ENCODE measurements at places on chromosomes 1 and 21.
A peak's percentile ranks its signal among the peaks of the same experiment; 100 is the strongest.

DNA sequence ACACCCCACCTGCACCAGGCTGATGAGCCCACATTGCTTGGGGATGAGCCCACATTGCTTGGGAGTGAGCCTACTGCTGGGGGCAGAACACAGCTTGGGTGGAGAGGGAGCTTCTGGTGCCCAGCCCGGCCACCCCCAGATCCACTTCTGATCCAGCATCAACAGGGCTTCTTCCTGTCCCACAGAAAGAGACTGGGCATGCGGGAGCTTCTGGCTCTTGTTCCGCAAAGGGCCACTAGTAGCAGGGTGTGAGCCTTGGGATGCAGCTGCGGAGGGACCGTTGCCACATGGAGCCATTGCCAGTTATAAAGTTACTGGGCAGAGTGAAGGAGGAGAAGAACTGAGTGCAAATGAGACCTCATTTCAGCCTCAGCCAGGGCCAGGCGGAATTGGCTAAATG, 36.3 kb downstream of the PKP1 start:
- DNase-seq, result no peak

DNA sequence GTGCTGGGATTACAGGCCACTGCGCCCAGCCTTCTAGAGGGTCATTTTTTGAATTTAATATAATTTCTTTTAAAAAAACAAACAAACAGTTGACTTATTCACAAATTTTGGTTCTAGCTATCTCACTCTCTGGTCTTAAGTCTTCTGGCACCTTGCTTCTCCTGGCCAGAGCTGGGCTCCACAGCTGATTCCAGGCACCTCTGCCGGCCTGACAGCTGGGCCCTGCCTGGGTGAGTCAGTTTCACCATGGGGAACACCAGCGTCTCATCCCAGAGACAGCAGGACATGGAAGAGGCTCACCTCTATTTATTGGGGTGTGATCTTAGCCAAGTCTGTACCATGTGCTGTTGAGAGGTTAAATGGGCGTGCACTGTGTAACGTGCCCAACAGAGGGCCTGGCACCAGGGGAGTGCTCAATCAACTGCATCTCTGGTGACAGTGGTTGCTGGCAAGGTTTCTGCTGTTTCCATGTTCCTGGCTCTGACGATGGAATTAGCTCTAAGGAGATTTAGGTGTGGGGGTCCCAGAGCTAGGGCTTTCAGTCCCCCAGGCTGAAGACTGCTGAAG, 956 bp downstream of the CPLANE2 start:
- DNase-seq, result no peak

GRCh38 chr21:39055167-39055767, 128.0 kb downstream of the PSMG1 start:
- DNase-seq, result no peak

GRCh38 chr1:49627781-49628180, 396.0 kb downstream of the AGBL4 start:
- DNase-seq, result no peak

GRCh38 chr1:26862781-26863684, at the start of gene SFN:
SFN (plus strand) TSS chr1:26863149; CDS start chr1:26863213, 64 bp downstream.
- DNase-seq, result peak; percentile 65
